Urothelium cell line (cell line): ENCODE measurements at places on chromosomes 4 and X.

GRCh38 chr4:153000076-153000420 is 63.9 kb downstream of the FHDC1 start:
- DNase-seq = no peak

DNA sequence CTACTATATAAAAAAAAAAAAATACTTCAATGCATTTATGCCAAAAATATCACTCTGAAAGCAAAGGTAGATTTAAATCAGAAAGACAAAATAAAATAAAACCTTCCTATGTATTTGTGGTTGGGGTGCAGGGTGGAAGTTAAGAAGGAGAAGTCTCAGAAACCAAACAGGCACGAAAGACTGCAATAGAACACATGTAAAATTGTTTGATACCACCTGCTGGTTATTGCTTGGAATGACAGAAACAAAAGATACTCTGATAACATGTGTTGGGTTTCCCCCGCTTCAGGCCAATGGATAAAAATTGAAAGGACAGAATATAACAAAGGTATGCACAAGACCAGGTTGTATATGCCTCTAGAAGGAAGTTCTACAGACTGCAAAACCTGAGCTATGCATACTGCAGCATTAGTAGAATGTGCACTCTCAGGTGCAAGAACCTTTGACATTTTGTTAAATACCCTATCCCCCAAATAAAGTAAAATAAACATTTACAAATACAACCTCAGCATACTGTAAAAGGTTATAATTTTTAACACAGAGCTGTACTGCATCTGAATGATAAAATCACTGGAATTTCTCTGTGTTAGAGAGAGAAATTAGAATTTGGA is 118.8 kb downstream of the GABRA2 start:
- DNase-seq = peak; percentile 32

DNA sequence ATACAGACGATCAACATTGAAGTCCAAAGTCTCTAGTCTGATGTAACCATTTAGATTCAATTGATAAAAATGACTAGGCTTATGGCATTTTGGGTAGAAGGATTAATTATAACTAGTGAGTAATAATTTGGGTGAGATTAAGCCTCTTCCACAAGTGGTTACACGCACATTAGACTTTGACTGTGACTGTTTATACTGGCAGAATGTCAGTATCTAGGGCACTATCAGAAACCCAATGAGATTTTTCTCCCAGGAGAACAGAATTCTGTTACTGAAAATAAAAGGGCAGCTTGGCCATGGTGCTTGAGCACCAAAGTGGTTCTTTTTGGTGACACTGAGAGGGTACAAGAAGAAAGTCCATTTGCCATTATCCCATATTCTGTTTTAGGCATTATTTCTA is 3.3 kb downstream of the PLS3 start:
- no peak for DNase-seq

DNA sequence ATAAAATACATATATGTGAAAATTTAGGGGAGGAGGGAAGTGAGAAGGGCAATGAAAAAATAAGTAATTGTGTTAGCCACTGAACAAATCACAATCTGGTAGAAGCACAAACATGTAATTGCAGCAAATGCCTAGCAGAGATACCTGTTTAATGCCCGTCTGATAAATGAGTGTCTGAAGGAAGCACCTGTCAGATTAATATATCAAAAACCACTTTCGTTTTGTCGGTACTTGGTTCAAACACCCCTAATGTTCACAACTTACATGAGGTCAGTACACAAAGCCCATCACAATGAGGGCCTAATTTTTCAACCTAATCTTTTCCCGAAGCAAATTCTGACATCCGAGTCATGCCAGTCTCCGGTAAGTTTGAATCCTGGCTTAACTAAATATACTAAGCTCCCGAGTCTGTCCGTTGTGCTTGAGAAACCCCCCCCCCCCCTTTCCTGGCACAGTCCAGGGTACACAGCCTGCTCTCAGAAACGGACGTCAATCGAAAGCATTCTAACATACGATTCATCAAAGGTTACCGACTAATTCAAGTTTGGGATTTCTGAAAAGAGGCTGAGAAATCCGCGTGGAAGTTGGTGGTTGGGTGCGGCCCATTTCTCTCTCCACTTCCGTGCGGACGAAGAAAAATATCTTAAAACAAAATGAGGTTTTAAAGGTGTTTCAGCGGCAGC is 758 bp downstream of the SDAD1 start:
- DNase-seq = no peak

DNA sequence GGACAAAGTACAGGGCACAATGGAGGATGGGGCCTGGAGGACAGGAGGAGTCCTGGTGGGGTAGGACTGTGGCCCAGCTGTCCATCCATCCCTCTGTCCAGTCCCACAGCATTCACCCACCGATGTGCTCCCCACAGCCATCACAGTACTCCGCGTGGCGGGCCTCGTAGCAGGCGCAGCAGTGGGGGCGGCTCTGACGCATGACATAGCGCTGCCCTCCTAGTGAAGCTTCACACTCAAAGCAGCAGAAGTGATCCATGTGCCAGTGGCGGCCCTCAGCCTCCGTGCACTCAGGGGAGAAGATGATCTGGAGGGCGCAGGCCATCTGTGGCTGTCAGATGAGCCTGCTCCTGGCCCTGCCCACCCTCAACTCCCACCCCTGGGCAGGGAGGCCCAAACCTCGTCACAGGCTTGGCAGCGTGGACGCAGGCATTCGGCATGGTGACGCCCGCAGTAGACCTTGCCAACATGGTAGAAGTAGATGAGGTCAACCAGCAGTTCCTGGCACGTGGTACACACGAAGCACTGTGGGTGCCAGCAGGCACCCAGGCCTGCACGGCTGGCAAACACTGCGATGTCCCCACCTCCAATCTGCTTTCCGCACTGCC is 6.3 kb downstream of the PLP2 start:
- DNase-seq = no peak

DNA sequence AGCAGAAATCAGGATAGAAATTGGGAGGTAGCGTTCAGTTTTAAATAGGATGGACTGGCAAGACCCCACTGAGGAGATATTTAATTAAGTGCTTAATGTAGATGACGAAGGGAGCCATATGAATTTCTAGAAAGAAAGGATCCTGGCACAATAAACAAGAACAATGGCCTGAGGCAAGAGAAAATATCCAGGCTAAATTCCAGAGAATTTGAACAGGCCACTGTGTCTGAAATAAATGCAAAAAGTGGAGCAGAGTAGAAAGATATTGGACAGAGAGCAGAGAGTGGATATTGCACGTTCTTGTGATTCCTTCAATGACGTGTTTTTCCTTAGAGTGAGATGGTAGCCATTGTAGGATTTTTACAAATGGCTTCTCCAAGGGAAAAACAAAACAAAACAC is 1504.8 kb downstream of the C4orf33 start:
- DNase-seq = no peak

DNA sequence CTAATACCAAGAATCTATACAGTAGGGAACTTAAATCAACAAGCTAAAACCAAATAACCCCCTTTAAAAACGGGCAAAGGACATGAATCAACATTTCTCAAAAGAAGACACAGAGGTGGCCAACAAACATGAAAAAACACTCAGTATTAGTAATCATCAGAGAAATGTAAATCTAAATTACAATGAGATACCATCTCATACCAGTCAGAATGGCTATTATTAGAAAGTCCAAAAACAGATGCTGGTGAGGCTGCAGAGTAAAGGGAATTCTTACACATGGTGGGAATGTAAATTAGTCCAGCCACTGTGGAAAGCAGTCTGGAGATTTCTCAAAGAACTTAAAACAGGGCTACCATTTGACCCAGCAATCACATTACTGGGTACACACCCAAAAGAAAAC is 167.8 kb downstream of the PACRGL start:
- DNase-seq = no peak

- DNase-seq = no peak
Observed at GRCh38 chr4:53764761-53765490, 173.6 kb upstream of the LNX1 start.

DNA sequence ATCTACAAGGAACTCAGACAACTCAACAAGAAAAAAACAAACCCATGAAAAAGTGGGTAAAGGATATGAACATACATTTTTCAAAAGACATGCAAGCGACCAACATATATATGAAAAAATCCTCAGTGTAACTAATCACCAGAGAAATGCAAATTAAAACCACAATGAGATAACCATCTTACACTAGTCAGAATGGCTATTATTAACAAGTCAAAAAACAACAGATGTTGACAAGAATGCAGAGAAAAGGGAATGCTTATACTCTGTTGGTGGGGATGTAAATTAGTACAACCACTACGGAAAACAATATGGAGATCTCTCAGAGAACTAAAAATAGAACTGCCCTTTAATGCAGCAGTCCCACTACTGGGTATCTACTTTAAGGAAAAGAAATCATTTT is 12.1 kb downstream of the NIPAL1 start:
- DNase-seq = no peak

- DNase-seq = no peak
Observed at GRCh38 chr4:118817178-118817930, 18.6 kb downstream of the SEC24D start.

- DNase-seq = no peak
Observed at GRCh38 chrX:131063613-131064012, 5.5 kb downstream of the ARHGAP36 start.

DNA sequence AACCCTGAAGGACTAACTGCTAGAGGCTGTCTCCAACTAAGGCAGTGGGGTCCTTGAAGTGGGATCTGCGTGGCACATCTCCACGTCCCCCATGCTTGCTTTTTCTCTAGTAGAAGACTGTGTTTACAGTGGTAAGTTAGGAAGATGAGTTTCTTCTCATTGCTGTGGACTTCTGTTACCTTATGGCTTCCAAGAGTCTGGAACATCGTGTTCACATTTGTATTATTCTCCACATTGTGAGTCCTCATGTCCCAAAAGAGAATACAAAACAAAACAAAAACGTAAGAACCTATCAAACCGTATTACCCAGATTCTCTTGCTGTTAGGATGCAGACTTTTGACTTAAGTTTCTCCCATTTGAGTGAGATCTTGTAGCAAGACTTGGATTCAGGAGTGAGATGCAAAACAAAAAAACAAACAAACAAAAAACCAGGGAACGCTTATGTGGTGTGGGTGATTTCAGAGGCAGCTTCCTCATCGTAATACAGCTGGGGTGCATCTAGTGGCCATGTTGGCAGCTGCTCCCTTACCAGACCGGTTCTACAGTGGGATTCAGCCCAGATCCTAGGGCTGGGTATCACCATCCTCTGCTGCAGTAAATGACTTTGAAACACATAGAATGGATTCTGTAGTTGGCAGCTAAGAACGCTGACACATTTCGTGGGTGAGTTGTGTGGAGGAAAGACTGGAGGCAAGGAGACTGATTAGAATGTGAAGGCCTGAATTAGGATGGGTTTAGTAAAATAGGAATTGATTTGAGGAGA is 41.3 kb downstream of the TMEM131L start:
- DNase-seq = no peak

DNA sequence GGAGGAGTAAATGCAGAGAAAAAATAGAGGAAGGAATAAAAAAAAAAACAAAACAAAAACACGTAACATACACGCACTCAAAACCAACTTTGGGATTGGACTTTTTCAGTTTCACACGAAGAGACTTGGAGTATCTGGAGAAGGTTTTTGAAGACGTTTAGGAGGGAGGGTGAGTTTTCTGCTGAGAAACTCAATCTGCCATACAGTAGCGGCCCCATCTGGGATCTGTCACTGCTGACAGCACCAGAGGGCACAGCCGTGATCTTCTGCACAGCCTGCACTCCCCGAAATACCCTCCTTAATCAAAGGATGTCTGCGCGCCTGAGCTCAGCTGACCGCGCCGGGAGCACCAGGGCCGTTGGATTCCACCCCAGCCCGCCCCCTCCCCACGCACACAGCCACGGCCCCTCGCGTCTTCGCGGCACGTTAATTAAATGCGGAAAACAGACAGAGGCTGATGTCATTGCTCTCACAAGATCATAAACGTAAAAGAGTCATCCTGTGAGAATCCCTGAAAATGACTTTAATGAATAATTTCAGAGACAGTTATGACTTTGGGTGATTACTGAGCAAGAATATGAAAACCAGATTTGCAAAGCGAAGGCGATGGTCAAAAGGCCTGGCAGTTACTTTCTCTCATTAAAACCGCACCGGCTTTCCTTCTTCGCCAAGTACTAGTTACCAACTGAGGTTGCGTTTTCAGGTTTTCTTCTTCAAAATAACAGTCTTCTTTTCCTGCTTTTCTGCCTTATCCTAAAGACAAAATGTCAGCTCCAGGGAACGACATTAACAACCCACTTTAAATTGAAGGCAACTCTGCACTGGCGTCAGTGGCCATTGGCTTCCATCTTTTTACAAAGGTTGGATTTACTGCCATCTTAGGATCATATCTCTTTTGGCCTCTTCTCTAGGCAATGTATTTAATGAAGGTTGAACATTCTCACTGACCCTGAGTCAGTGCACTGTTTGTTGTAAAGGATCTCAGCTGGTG is 10.6 kb downstream of the HAND2 start:
- DNase-seq = no peak

DNA sequence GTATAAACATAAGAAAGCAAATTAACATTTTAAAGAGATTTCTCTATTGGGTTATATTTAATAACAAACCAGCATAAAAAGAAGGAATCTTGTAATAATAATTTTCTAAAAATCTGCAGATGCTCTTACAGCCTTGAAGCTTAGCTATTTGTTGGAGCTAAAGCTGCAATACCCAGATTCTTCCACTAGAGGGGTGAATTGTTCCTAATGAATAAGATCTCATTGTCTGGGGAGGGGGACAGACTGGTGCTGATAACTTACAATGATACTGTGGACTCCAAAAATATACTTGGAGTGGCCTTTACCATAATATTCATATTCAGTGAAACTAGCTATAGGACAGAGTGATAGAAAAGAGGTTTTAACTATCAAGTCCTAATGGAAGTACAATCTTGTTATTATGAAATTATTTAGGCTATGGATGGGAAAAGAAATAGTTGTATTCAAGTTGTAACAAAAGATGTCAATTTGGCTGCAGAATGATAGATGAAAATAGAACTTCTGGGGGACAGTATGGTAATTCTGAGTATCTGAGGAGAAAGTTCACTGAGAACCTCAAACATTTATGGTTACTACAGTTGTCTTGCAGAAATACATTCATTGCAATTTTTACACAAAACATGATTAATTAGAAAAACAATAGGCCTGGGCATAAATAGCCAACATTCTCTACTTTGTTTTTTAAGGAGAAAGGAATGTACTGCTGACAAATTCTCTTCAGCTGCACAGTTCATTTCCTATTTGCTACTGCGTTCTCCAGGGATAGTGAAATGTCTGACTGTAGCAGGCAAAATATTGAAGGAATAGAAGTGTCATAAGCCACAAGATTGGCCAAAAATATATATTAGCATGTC is 443.3 kb downstream of the GBA3 start:
- peak; percentile 11 for DNase-seq
